ENCODE measurements at places on chromosomes 12 and 14. TPM values are rescaled to one million over a fixed set of nuclear protein-coding genes. Genes with fewer than 3 reads are reported as not detected.

GPR84 gene
- total RNA-seq, result not detected

- no peak for DNase-seq
Measured at GRCh38 chr12:52256584-52256935, 17.9 kb upstream of the KRT86 start.

DNA sequence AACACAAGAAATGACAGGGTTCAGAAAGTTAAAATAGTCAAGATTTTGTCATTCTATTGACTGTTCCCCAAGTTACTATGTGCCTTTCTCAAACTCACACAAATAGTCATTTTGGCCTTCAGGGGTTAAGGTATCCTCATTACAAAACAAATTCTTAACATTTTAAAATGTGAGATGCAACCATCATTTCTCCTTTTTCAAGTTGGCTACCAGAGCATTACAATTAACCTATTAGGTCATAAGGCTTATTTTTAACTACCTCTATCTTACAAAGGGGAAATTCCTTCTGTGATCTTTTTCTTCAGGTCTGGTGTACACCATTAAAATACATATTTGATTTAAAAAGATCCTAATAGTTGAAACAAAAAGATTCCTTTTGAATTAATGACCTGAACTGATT is 61.2 kb downstream of the SLC38A1 start:
- no peak for DNase-seq

CRY1 gene
- 8.0 TPM for total RNA-seq

DNA sequence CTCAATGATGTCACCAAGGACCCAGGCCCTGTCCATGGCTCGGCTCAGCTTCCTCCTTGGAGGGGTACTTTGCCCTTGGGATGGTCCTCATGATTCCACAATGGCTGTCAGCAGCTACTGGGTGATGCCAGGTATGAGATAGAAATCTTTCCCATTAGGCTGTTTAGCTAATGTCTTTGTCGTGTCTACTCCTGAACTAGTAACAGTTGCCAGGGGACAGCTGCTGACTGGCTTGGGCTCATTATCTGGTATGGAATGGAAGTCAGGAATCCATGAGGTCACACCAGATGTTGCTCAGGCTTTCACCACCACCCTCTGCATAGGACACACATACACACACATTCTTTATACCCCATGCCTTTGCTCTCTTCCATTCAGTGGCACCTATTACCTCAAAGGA is 9.2 kb downstream of the PRPH start:
- DNase-seq, result peak; percentile 49

Data from fibroblast of lung (primary cell).